ENCODE measurements at places on chromosomes 1 and 21.

GRCh38 chr21:45139473-45139872 lies 65.1 kb downstream of the ADARB1 start:
- no peak for DNase-seq

DNA sequence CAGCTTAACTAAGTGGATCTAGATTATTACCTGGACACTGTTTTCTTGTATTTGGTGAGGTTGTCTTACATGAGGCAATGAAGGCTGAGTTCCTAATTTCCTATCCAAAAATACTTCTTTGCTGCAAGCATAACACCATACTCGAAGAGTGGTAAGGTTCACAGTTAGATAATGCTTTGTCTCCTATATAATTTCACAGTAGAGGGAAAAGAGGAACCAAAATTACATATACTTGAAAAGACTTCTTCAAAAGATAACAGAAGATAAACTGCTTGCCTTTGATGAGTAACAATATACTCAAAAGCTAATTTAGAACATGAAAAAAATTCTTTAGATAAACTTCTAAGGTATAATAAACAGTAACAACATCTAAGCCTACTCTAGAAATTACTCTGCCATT lies 20.4 kb downstream of the USP33 start:
- no peak for DNase-seq

DNA sequence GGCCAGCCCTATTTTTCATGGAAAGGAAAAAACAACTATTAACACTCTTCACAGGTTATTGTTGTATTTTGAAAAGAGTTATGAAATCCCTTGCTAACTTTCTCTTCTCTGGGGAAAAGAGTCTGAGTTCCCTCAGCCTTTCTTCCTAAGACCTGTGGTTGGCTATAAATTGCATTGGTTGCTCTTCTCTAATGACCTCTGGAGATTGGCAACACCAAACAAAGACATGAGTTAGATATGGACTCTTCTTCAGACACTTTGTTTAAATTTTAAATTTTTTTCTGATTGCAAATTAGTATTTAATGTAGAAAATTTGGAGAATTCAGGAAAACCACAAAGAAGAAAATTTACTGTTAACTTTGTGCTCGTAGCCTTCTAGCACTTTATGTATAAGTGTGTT lies 275.7 kb downstream of the PBX1 start:
- DNase-seq: no peak

DNA sequence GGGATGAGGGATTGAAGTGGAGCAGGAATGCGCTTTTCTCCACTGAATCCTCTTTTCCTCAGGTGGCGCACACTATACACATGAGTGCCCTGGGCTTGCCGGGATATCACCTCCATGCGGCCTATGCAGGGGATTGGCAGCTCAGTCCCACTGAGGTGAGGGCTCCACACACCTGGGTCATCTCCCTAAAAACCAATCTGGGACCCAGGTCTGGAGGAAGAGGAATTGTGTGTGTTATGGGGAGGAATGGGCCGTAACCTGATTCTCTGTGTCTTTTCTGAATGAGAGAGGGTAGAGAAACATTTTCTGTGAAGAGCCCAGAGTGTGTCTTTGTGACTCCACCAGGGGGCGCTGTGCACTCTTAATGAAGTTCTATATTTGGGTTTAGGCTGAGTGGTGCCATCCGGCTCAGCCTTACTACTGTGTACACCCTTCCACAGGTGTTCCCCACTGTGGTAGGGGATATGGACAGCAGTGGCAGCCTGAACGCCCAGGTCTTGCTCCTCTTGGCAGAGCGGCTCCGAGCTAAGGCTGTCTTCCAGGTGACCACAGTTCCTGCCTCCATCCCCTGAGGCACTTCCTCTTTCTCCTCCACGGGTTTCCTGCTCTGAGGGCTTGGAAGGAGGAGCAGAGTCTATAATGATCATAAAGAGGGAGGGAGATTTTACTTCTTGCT lies 1.5 kb downstream of the TOMM40L start:
- DNase-seq: peak; percentile 49

- no peak for DNase-seq
These were observed 12.4 kb upstream of the BCAR3 start for GRCh38 chr1:93694039-93694438.

GRCh38 chr1:62285440-62285839 lies 33.8 kb downstream of the KANK4 start:
- no peak for DNase-seq

GRCh38 chr1:113456967-113457366 lies 66.7 kb downstream of the MAGI3 start:
- no peak for DNase-seq

DNA sequence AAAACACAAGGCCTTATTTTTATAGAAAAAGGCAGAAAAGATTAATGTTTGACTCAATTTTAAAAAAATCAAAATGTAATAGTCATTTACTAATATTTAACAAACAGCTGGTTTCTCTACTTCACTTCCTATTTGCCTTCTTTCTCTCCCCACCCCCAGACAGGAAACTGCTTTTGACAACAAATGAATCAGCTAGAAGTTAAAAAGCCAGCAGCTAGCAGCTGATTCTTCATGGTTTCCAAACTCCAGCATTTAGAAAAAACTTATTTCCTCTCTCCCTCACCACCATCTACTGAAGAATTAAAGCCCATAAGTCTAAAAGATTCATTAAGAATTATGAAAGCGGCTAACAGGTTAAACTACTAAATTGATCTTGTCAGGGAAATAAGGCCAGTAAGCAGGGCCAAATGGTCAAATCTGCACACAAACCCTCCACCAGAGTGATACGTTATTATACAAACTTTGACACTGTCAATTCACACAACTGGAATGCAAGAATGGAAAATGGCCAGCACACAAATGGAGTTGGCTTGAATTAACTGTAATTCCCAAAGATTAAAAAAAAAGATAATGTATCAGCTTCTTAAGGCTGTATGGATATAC lies 4.0 kb downstream of the WDR26 start:
- DNase-seq: no peak

Data from NCI-H2227 treated with DMSO at 0.1 percent for 48 hours (cell line).